NCI-H2171 (cell line): ENCODE measurements at places on chromosomes 3 and 15.
A peak's percentile ranks its signal among the peaks of the same experiment; 100 is the strongest.

DNA sequence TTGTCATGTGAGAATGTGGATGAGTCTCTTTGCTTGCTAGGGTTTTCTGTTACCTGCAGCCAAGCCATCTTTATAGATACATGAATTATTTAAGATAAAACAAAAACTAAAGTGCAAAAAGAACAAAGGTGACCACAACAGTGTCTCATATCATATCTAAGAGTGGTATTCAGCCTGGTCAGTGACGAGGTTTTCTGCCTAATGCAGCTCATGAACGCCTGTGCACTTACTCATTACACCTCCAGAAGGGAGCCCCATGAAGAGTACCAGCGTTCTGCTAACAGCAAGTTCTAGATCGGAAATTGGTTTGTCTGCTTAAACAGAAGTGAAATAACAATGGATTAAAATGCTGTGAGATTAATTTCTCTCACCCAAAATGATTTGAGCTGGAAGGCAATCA lies 19.2 kb downstream of the PXYLP1 start:
- DNase-seq: no peak

DNA sequence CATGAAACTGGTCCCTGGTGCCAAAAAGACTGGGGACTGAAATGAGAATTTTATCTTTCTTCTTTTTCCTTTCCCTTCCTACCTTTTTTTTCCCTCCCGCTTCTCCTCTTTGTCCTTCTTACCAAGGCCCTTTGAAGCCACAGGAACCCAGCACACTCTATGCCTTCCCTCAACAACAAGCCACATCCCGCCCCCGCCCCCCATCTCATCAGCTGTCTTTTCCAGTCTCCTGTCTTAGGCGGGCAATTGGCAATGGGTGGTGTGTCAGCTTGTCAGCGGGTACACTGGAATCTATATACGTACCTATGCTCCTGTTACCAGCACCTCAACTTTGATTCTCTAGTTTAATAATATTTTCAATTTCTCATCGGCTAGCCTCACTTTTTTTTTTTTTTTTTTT lies 56.3 kb upstream of the CHD2 start:
- no peak for DNase-seq

DNA sequence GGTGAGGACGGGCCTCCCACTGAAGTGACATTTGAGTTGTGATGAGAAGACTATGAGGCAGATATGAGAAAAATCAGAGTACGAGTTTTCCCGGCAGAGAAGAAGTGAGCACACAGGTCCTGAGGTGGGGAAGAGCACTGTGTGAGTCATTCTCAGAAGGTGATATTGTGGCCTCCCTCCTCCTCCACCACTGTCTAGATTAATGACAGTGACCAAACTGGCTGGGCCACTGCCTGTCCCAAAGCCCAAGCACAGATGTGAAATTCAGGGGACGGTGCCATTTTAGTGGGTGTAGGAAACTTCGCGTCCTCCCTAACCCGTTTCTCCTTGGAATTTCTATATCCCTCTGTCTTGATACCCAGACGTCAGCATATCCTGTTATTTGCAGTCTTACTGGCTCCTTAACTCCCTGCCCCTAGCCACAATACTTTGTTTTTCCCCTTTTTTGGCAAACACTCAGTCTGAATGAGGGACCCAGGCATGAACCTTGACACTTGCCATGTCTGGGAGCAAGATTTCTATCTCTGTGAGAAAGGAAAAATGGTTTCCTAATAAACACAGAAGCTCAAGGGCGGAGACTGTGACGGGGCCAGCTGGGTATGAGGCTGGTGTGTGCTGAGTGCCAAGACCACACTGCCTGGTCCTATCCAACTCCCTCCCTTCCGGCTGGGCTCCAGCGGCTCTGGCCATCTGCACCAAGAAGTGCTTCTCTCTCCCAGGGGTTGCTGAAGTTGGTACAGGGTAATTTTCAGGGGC lies 15.2 kb downstream of the PRICKLE2 start:
- DNase-seq: no peak

DNA sequence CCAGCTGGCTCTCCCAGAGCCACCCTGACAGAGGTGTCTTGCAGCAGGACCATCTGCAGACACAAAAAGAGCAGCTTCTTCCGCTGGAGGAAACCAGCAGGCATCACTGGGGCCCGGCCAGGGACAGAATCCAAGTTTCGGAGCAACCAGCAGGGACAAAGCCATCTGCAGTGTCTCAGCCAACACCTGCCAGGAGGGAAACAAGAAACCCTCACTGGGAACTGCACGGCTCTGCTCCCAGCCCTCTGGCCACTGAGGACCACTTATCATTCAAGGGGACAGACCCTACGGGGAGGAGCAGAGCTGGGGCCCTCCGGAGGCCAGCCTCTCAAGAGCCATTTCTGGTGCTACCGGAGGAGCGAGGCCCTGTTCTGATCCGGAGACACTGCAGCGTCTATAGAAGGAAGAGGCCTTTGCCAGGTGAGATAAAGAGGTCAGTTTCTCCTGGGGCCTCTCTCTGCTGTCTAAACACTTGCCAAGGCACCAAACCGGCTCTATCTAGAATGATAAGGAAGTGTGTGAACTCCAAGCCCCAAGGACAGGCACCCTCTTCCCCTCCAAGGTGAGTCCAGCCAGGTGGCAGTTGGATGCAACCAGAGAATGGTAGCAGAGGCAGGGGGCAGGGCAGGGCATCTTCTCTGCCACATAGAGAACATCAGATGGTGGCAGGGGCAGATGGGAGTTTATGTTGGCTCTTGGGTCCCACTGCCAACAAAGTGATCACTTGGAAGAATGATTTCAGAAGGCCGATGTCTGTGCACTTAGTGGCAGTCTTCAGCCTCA lies 89.0 kb downstream of the CHSY1 start:
- peak; percentile 73 for DNase-seq

GRCh38 chr15:69156736-69157381 lies 3.6 kb upstream of the GLCE start:
- peak; percentile 92 for DNase-seq

DNA sequence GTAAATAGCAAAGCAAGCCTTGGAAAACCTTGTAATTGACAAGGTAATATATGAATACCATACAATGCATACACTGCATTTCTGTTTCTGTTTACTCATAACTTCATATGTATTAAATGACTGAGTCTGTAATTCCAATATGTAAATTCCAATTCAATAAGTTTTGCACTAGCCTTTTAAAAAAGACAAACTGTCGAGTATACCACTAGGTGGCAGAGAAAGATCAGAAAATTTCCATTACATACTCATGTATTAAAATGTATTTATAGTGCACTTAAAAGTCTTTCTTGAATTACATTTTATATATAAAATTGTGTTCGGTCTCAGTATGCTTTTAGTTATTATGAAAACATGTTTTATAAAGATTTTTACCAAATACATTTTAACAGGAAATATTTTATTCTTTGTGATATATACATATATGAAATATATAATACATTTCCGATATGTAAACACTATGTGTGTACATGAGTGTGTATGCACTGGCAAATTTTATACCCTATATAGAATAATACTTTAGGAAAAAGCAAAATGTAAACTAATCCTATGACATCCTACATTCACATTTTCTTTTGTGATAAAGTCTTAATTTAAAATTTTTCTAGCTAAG lies 216.8 kb downstream of the VGLL3 start:
- no peak for DNase-seq

DNA sequence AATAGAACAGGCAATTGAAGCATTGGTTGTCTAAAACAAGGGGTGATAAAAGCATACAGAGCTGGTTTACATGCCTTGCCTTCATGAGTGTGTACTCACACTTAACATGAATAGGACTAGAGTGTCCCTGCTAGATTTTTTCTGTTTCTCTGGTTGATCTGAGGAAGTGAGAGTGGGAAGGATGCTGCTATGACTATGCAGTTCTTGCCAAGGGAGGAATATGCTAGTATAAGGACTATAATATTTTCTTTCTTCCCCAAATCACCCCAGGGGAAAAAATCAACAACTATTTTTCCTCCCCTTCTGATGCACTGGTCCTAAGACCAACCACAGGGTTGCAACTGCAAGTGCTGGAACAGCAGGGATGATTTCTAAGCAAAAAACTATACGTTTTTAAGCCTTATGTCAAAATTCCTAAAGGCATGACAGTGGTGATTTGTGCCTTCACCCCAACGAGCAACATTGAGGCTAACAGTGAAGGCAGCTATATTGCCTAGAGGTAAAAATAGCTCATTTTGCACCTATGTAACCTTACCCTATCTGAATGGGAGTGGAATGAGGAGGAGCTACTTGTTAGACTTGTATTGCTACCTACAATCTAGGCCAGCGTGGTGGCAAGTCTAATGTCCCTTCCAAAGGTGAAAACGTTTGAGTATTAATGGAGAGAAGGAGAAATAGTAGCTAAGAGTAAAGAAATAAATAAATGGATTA lies 33.5 kb upstream of the USP8 start:
- no peak for DNase-seq

GRCh38 chr15:70025413-70026296 lies 72.1 kb downstream of the TLE3 start:
- no peak for DNase-seq

DNA sequence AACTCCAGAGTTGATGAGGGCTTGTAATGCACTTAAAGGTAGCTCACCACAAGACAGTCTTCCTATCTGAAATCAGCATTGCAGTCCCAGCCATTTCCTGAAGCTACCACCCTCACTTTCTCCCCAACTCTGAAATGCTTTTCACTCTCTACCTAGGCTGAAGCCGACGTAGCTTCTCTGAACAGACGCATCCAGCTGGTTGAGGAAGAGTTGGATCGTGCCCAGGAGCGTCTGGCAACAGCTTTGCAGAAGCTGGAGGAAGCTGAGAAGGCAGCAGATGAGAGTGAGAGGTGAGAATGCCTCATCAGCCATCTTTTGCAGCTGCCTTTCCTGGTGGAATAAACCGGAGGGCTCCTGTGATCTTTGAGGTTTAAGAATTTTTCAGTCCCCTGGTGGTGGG lies 14.3 kb downstream of the TPM1 start:
- DNase-seq: peak; percentile 90

GRCh38 chr15:67796196-67797127 lies 28.8 kb upstream of the SKOR1 start:
- no peak for DNase-seq

DNA sequence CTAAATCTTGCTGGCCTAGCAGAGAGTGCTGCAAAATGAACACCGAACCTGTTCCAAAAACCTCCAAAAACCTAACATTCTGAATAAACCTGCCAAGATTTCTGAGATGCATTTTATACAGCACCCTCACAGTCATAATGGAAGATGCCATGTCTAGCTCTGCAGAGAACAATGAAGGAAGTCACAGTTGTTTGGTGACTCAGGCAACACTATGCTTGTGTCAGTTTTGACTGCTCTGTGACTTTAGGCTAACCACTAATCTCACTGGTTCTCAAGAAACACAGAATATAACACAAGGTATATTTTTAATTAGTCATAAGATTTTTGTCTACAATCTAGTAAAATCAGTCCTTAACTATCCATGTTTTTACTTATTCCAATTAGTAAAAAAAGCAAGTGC lies 606.6 kb downstream of the TBL1XR1 start:
- DNase-seq: no peak

- no peak for DNase-seq
Measured at GRCh38 chr3:37991109-37991508, 523 bp downstream of the VILL start.

- DNase-seq: no peak
Measured at GRCh38 chr3:94349310-94349878, 286.5 kb downstream of the NSUN3 start.

- DNase-seq: peak; percentile 48
Measured at GRCh38 chr3:50347187-50347813, 1.8 kb upstream of the ZMYND10 start.

DNA sequence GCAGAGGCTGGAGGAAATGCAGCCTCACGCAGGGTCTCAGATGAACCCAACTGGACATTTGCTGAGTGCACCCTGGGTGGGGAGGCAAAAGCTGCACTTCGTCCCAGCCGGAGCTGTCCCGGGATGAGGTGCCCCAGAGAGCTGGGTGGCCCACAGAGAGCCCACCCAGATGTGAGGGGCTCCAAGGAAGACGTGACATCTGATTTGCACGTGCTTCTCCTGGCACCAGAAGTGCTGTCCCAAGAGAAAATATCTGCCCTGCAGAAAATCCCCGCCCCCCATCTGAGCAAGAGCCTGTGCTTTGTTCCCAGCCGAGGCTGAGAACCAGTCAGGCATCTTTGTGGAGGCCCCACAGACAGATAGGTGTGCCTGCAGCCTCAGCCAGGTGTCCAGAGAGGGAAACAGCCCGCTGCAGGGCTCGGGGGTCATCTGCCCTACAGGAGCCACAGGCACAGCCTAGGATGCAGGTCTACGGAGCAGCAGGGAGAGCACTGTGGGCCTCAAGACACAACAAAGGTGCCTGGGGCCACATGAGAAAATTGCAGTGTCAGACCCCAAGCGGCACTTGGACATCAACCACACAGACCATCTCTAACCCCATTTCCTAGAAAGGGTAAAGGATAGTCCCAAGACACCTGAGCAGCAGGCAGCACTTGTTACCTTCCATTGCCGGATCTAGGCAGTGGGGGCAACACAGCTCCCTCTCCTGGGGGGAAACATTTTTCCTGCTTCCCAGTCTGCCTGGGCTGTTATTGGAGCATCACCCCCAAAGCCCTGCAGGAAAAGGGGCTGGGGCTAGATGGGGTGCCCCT lies 5.8 kb downstream of the TMIE start:
- no peak for DNase-seq

DNA sequence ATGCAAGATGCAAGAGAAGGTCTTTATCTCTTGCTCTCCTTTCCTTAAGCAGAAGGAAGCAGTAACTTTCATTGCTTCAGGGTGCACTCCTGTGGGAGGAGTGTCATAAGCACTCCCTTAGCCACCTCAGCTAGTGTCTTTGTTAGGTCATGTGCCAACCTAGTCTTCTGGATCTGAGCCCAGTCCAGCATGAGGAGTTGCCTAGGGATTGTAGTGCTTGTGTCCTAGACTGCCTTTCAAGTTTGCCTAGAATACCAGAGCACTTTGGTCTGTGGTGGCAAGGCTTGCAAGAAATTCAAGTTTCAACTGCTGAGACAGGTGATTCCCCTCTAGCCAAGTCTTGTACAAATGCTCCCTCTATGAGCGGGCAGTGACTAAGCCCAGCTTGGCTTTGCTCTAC lies 633.6 kb downstream of the ZNF385D start:
- no peak for DNase-seq

- DNase-seq: peak; percentile 44
Measured at GRCh38 chr15:48389691-48390143, 58.5 kb downstream of the DUT start.

DNA sequence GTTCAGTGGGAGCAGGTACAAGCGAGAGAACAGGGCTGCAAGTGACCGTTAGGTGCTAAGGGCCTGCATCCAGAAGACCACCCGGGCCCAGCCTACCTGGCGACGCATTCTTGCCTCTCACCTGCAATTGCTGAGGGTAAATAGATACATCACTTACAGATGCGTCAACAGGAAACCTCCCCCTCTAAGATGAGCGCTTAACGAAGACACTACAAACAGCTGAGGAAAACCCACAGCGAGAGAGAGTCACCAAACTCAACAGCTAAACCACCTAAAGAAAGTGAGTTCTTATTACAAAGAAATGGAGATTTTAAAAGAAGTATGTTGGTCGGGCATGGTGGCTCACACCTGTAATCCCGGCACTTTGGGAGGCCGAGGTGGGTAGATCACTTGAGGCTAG lies 157.9 kb downstream of the CHSY1 start:
- no peak for DNase-seq
